ENCODE measurements at places on chromosomes 4 and X. TPM values are rescaled to one million over a fixed set of nuclear protein-coding genes. Genes with fewer than 3 reads are reported as not detected.

Gene USP17L10
- not detected for polyA plus RNA-seq

Gene DMD
- 1.2 TPM for polyA plus RNA-seq

Gene TMEM47
- not detected for polyA plus RNA-seq

Gene FRMD7
- polyA plus RNA-seq = not detected

Gene TCEAL7
- polyA plus RNA-seq = not detected

Gene ANK2
- not detected for polyA plus RNA-seq

Gene JCHAIN
- polyA plus RNA-seq = 5.2 TPM

Gene LRCH2
- not detected for polyA plus RNA-seq

GRCh38 chr4:8033829-8034528 is 94.3 kb upstream of the AFAP1 start:
- H3K27me3 ChIP-seq = no peaks in the 10 kb centered on the region
- no peaks in the 10 kb centered on the region for H3K36me3 ChIP-seq
- no peak for DNase-seq
- no peaks in the 10 kb centered on the region for H3K4me1 ChIP-seq

- H3K27me3 ChIP-seq = no peaks in the 10 kb centered on the region
- DNase-seq = no peak
- no peak overlapping the region for H3K27ac ChIP-seq
- H3K4me1 ChIP-seq = no peaks in the 10 kb centered on the region
- H3K4me3 ChIP-seq = no peak overlapping the region
- H3K36me3 ChIP-seq = no peaks in the 10 kb centered on the region
Measured at GRCh38 chrX:119735467-119735866, 22.9 kb upstream of the SOWAHD start.

DNA sequence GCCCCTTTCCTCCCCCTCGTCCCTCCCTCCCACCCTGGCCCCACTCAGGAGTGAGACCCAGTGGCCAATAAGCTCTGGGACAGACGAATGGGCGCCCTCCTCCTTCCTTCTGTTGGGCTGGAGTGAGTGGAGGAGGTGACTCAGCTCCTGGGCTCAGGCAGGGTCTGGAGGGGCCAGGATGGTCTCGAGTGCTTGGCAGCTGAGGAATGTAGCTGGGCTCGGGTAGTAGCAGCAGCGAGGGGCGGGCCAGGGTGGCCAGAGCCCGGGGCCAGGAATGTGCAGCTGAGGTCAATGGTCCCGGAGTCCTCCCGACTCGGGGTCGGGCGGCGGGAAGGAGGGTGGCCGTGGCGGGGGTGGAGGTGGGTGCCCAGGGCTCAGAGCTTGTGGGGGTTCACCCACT is 15.0 kb downstream of the G6PD start:
- no peak for DNase-seq
- peaks cover 15% of the 10 kb centered on the region for H3K4me1 ChIP-seq
- peaks cover 2% of the 10 kb centered on the region for H3K36me3 ChIP-seq
- no peak overlapping the region for H3K27ac ChIP-seq
- no peaks in the 10 kb centered on the region for H3K27me3 ChIP-seq

DNA sequence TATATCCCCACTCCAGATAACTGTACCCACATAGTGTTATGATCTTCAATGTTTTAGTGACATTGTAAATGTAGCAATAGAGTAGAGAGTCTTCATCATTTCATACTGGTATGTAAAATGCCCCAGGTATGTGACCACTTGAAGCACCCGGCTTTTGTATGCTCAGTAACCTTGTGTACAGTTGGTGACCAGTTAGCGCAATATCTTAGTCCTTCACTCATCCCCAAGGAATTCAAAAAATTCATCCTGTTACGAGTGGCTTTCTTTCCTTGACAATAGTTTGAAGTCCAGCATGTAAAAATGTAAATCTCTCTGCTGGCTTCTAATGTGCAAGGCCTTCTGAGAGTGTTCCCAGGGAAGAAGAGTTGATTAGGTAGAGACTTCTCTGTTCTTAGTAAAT is 145.6 kb downstream of the ARX start:
- no peak for DNase-seq
- no peaks in the 10 kb centered on the region for H3K36me3 ChIP-seq
- H3K4me1 ChIP-seq = no peaks in the 10 kb centered on the region

DNA sequence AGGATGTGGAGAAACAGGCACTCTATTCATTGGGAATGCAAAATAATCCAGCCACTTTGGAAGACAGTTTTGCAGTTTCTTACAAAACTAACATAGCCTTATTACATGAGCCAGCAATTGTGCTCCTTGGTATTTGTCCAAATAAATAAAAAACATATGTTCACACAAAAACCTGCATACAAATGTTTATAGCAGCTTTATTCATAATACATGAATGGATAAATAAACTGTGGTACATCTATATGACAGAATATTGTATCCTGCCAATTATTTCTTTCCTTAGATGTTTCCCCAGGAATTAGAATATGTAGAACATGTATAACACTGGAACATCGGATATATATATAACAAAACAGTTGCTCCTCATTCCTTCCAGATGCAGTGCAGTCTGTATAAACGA is 57.7 kb upstream of the VEGFC start:
- no peaks in the 10 kb centered on the region for H3K4me1 ChIP-seq
- DNase-seq = no peak
- no peaks in the 10 kb centered on the region for H3K27me3 ChIP-seq
- no peak overlapping the region for H3K4me3 ChIP-seq

DNA sequence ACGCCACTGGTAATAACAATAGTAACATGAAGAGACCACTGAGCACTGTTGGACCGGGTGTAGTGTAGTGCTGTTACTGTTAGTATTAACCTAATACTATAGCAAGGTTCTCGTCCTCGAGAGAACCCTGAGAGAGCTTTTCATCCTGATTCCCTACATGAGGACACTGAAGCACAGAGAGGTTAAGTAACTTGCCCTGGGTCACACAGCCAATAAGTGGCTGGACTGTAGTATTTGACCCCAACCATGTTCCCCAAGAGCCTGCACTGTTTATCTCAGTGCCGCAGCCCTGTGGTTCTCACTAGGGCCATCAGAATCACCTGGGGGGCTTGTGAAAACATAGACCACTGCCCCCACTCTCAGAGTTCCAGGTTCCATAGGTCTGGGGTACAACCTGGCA is 10.4 kb downstream of the SCML1 start:
- peaks cover 6% of the 10 kb centered on the region for H3K36me3 ChIP-seq
- H3K4me3 ChIP-seq = no peak overlapping the region
- no peaks in the 10 kb centered on the region for H3K27me3 ChIP-seq

GRCh38 chr4:40998675-40999358 is 215.5 kb downstream of the APBB2 start:
- H3K4me1 ChIP-seq = no peaks in the 10 kb centered on the region
- no peak overlapping the region for H3K4me3 ChIP-seq
- H3K27me3 ChIP-seq = no peaks in the 10 kb centered on the region
- no peak for DNase-seq
- no peaks in the 10 kb centered on the region for H3K36me3 ChIP-seq

GRCh38 chr4:67714248-67714583 is 13.3 kb upstream of the UBA6 start:
- H3K27ac ChIP-seq = no peak overlapping the region
- peaks cover 4% of the 10 kb centered on the region for H3K36me3 ChIP-seq
- H3K4me3 ChIP-seq = no peak overlapping the region
- no peaks in the 10 kb centered on the region for H3K27me3 ChIP-seq
- H3K4me1 ChIP-seq = no peaks in the 10 kb centered on the region
- no peak for DNase-seq

DNA sequence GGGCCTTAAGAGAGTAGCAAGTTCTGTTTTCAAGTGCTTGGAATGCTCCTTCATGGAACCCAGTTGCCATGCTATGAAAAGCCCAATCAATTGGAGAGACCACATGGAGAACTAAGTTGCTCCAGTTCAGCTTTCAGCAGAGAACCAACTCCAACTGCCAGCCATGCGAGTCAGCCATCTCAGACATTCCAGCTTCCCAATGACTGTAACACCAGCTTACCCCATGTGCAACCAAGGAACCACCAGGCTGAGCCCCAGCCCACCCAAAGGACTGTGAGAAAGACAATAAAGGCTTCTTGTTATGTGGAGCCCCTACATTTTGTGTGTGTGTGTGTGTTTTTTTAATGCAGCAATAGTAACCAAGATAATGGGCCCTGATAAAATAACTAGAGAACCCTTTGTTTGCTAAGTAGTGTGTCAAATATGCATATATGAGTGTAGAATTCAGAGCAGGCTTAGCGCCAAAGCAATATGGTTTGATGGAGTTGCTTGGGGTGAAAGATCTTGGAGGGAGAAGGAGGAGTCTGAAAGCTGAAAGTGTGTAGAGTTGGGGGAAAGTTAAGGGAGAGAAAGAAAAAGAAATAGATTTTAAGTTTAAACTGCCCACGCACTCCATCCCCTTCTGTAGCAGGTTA is 35.0 kb upstream of the CCKAR start:
- DNase-seq = no peak
- H3K4me3 ChIP-seq = no peak overlapping the region

- H3K4me3 ChIP-seq = no peak overlapping the region
- DNase-seq = no peak
- no peaks in the 10 kb centered on the region for H3K4me1 ChIP-seq
- no peaks in the 10 kb centered on the region for H3K27me3 ChIP-seq
Measured at GRCh38 chr4:5993876-5994811, 24.1 kb downstream of the C4orf50 start.

DNA sequence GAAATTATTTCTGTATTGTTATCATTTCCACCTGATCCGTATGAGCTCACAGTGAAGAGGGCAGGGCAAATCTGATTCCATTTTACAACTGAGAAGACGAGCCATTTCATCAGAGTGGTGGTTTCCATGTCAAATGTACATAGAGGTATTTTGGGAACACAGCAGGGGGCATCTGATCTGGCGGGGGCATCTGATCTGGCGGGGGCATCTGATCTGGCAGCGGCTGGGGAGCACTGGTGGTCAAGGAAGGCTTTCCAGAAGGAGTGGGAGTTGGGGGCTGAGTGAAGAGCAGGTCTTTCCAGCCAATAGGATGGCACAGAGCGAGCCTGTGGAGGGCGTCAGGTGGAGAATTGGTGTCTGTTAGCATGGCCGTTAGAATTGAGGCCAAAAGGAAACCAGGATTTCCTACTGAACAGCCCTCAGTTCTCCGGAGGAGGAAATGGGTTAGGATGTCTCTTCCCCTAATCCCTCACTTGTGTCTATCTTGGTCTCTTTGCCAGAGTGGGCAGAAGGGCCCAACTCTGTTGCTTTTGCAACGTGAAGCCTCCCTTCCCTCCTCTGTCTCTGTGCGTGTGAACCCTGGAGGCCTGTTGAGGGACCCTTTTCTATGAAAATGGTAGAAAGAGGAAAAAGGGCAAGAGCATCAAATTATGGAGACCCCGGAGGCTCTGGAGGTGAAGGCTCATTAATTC is 41.3 kb downstream of the RHOH start:
- peaks cover 48% of the 10 kb centered on the region for H3K36me3 ChIP-seq
- H3K27me3 ChIP-seq = no peaks in the 10 kb centered on the region
- no peak for DNase-seq
- H3K27ac ChIP-seq = peak overlapping the region; percentile 100

DNA sequence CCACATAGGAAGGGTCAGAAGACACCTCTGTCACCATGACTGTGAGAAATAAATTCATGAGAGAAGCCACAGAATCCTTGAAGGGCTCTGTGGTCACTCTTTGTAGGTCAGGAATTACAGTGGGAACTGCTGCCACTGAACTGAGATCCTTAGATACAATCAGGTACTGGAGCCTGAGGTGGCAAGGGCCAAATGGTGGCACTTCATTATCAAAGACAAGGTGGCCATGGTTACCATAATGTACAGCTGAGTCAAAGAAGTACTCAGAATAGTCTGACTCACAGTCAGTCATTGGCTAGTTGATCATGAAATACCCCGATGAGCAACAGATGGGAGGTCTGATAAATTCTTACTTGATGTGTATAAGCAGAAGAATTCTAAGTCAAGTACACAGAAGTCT is 131.9 kb downstream of the RTL3 start:
- no peak for DNase-seq
- no peak overlapping the region for H3K27ac ChIP-seq
- H3K4me3 ChIP-seq = no peak overlapping the region
- H3K36me3 ChIP-seq = no peaks in the 10 kb centered on the region
- H3K27me3 ChIP-seq = no peaks in the 10 kb centered on the region

DNA sequence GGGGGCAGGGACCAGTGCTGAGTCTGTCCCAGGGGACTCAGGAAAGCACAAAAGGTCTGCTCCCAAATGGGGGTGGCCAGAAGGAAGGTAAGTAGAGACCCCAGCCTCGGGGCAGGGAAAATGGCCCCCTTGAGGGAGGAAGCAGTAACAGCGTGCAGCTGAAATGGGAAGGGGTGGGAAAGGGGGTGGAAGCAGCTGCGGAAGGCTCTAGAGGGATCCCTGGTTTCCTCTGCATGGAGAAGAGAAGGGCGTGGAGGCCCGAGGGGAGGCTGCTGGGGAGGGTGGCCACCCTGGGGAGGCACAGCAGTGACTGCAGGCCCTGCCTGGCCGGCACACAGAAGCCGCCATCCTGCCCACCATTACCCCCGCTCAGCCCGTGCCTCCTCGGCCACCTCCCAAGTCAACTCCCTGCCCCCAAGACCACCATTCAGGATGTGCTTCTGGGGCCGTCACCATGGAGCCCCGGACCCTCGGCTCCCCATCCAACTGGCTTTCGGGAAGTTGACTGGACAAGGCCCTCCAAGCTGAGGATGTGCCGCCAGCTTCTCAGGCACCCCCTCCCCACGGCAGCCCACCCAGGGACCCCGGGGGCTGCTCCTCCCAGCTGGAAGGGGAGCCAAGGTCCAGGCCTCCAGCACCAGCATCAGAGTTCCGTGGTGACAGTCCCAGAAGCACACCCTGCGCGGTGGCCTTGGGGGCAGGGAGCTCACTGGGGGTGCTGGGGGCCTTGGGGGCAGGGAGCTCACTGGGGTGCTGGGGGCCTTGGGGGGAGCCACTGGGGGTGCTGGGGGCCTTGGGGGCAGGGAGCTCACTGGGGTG is 23.6 kb downstream of the CFAP99 start:
- H3K36me3 ChIP-seq = no peaks in the 10 kb centered on the region
- DNase-seq = no peak
- H3K27ac ChIP-seq = no peak overlapping the region
- peaks cover 4% of the 10 kb centered on the region for H3K4me1 ChIP-seq

GRCh38 chrX:65667157-65667502 is 324 bp upstream of the MSN start:
- peaks cover 1% of the 10 kb centered on the region for H3K36me3 ChIP-seq
- peak overlapping the region; percentile 47 for H3K27ac ChIP-seq
- H3K4me3 ChIP-seq = peak overlapping the region; percentile 37
- DNase-seq = no peak

GRCh38 chr4:89245459-89245858 is 62.1 kb downstream of the GPRIN3 start:
- no peak overlapping the region for H3K4me3 ChIP-seq
- H3K27me3 ChIP-seq = no peaks in the 10 kb centered on the region
- no peak for DNase-seq
- peaks cover 40% of the 10 kb centered on the region for H3K36me3 ChIP-seq
- H3K27ac ChIP-seq = no peak overlapping the region

Data from CD4-positive, CD25-positive, alpha-beta regulatory T cell (primary cell).